Dermis blood vessel endothelial cell (primary cell): ENCODE measurements at places on chromosomes 5 and 9.
A peak's percentile ranks its signal among the peaks of the same experiment; 100 is the strongest.

DNA sequence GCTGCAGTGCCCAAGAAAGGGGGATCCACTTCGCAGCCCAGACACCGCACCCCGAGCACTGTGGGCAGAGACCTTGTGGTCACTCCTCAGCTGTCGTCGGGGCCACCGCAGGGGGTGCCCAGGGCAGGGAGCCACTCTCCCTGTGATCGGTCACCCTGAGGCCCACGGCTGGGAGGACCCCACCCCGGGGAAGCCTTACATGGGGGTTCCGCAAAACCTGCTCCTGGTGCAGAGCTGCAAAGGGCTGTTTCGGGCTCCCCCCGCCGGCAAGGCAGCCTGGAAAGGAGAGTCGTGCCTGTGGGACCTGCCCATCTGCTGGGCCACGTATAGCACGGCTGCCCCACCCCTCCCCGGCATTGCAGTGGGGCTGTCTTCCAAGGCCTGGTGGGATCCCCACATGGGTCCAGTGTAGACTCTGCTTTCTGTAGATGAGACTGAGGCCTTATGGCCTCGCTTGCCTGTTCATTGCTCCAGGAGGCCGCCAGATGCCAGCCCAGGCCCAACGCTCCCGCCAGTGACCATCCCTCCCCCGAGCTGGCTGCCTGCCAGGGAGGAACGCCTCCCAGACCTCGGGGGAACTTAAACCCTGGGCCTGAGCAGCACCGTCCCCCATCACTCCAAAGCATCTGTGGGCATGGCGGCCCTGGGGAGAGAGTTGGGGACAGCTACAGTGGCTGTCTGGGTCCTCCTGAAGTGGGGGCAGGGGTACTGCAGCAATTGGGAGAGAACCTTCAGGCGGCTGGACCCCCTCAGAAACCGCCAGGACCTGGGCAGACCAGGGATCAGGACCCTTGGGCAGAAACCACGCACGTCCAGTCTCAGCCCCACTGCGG lies 1.6 kb upstream of the DNLZ start:
- DNase-seq, result no peak

DNA sequence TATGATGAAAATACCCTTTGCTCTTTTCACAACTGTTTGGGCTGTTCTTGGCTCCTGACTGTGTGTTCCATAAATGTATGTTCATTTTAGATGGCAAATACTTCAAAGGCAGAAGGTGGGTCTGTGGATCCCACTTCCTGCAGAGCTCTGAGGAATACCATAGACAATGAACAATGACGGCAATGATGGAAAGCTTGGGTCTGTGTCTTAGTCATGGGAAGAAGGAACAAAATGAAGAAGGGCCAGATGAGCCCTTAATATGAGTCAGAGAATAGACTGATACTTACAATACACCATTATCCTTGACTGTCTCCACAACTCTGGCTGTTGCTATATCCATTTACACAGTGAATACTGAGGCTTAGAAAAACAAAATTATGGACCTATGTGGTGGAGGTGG lies 126.0 kb downstream of the SLIT3 start:
- no peak for DNase-seq

DNA sequence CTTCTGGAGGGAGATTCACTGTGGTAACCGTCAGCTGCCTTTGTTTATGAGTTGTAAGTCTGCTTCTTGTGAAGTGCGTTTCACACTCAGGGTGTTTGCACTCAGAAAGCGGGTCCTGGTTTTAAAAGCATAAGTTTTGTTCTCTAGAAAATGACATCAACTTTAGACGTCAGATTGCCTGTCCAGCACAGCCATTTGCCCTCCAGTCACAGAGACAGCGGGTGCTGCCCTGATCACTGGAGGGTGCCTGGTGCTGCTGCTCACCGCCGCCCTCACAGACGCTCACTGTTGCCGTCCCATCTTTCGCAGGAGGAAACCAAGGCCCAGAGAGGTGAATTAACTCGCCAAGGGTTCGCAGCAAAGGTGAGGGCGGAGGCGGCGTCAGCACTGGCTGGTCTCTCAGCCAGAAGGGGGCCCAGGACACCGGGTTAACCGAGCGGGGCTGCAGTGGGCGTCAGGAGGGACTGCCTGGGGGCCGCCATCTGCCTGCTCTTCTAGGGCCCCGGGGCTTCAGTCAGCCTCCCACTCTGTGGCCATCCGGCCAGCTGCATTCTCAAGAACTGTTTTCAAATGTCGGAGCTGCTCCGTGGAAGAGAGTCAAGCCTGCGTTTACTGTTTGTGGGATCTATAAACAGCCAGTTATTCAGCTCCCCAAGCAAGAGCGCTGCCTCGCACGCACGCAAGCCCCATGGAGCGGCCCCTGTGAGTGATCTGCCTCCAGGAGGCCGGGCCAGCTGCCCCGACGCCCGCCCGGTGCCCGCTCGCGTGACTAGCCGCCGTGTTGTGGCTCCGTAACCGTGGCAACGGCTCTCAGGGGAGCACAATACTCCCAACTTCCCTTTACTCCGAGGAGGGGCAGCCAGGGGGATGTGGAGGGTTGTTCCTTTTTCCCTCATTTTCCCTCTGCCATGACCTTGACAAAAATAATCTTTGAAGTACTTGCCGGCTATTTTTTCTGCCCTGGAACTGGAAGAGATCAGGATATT lies 43.4 kb upstream of the EXOC3 start:
- peak; percentile 99 for DNase-seq

DNA sequence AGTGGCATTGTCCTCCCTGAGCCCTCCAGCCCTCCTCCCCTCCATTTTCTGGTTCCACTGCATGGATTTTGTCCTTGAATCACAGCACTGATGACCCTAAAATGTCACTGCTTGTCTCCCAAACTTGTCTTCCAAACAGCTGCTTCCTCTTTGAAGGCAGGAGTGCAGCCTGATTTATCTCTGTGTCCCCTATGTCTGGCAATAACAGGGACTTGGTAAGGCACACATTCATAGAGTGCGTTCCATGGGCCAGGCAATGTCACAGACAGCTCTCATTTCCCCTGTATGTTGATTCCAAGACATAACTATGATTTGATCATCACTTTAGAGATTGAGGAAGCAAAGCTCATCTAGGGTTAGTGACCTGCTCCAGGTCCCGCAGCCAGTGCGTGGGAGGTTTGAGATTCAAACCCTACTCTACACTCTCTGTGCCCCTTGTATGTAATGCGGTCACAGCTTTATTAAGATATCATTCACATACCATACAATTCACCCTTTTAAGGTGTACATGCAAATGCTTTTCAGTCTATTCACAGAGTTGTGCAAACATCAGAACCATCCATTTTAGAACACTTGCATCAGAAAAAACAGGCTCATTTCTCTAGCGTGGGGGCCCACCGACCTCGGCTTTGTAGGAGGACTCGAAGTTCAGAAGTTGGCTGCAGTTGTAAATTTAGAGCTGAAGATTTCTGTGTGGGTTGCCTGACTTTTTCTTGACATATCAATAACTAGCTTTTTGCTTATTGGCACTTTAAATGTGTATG lies 28.4 kb upstream of the BOD1 start:
- no peak for DNase-seq

- DNase-seq, result no peak
These were observed 13.7 kb downstream of the NOTCH1 start for GRCh38 chr9:136531904-136532798.

- peak; percentile 17 for DNase-seq
These were observed 10.0 kb downstream of the INSYN2B start for GRCh38 chr5:169970339-169970738.

DNA sequence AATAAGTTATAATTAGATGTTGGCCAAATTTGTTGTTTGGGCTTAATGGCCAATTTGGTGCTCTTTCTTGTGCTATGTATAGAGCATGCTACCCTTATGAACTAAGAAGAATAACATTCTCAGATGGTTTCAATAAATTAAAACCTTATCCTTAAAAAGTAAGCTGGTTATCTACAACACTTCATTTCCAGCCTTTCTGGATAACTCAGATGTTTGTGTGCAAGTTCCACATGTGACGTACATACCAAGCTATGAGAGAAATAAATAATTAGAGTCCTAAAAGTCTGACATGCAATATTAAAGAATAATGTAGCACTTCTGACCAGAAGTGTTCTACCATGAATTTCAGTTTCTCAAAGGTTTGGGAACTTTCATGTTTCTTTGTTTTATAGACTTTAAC lies 11.7 kb downstream of the MTREX start:
- DNase-seq, result no peak

GRCh38 chr9:37555786-37556185 lies 20.4 kb downstream of the FBXO10 start:
- no peak for DNase-seq

DNA sequence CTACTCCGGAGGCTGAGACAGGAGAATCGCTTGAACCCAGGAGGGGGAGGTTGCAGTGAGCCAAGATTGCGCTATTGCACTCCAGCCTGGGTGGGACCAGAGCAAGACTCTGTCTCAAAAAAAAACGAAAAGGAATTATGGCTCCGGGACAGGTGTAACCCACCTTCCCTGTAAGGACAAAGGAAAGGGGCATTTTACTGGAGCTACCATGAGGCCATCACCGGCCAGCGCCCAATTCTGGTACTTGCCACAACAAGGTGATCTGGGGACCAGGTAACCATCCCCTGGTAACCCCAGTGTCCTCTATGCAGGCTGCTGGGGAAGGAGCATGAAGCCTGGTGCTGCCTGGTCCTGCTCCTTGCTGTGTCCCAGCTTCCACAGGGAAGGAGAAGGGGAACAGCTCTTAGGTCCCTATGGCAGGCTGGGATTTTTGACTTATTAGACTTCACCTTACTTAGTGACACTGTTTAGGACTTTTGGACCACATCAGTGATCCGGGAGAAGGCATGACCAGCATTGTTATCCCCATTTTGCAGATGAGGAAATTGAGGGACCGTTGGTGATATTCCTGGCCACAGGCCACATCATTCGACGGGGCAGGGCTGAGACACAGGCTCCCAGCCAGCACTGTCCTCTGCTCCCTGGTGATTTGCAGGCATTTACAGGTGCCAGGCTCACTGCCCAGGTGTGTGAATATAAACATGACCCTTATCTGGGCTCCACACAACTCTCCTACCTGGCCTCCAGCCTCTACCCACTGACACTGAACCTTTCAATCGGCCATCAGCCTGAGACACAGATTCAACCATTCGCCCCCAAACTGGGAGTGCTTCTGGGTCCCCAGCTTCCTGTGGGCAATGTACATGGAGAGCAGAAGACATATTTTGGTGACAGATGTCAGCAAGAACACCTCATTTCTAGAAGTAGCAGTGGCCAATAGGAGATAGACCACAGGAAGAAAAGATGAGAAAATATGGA lies 26.5 kb upstream of the ABO start:
- no peak for DNase-seq

GRCh38 chr5:2492476-2492875 lies 259.0 kb downstream of the IRX2 start:
- DNase-seq, result no peak

DNA sequence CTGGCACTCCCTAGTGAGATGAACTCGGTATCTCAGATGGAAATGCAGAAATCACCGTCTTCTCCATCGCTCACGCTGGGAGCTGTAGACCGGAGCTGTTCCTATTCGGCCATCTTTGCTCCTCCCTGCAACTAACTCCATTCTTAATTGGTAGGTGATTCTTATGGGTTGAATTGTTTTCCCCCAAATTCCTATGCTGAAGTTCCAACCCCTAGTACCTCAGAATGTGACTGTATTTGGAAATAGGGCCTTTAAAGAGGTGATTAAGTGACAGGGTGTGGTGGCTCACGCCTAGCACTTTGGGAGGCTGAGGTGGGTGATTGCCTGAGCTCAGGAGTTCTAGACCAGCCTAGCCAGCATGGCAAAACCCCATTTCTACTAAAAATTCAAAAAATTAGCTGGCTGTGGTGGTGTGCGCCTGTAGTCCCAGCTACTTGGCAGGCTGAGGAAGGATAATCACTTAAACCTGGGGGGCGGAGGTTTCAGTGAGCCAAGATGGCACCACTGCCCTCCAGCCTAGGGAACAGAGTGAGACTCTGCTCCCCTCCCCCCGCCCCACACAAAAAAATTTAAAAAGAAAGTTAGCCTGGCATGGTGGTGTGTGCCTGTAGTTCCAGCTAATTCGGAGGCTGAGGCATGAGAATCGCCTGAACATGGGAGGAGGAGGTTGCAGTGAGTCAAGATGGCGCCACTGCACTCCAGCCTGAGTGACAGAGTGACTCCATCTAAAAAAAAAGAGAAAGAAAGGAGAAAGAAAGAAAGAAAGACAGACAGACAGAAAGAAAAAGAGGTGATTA lies 25.2 kb upstream of the FOCAD start:
- DNase-seq, result peak; percentile 11

- peak; percentile 5 for DNase-seq
These were observed 192.9 kb downstream of the RAB3C start for GRCh38 chr5:58775701-58776262.

DNA sequence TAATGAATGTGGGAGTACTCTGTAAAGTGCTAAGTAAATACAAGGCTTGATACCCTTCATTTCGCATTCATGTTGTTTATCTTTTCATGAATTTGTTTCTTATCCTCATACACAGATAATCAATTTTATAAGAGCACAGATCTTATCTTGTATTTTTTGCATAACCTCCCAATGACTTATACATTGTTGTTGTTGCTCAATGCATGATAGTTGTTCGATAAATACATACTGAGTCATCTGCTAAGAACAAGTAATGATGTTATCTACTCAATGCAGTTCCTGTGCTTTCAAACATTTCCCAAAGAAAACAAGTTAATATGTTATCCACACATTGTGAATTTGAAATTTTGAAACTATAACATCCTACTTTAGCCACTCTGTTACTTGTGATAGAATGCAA lies 60.7 kb downstream of the TAF11L14 start:
- no peak for DNase-seq
